Bronchial epithelial cell (primary cell): ENCODE measurements at places on chromosomes 2 and 18. TPM values are rescaled to one million over a fixed set of nuclear protein-coding genes. Genes with fewer than 3 reads are reported as not detected.

DNA sequence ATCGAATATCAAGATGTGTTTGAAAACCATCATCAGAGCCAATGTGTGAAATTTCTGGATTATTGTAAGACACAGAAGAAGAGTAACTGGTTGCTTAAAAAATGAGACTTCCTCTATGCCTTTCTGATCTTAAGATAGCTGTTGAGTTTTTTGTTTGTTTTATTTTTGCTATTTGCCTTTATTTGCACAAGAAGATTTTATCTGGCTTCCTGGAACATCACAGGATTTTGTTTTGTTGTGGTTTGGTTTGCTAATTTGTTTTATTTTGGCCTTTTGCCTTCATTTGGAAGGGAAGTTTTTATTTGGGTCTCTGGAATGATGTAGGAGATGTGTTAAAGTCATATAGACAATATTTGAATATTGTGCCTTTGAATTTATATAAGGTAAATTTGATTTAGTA, 3.9 kb upstream of the CYTIP start:
- no peak for DNase-seq

DNA sequence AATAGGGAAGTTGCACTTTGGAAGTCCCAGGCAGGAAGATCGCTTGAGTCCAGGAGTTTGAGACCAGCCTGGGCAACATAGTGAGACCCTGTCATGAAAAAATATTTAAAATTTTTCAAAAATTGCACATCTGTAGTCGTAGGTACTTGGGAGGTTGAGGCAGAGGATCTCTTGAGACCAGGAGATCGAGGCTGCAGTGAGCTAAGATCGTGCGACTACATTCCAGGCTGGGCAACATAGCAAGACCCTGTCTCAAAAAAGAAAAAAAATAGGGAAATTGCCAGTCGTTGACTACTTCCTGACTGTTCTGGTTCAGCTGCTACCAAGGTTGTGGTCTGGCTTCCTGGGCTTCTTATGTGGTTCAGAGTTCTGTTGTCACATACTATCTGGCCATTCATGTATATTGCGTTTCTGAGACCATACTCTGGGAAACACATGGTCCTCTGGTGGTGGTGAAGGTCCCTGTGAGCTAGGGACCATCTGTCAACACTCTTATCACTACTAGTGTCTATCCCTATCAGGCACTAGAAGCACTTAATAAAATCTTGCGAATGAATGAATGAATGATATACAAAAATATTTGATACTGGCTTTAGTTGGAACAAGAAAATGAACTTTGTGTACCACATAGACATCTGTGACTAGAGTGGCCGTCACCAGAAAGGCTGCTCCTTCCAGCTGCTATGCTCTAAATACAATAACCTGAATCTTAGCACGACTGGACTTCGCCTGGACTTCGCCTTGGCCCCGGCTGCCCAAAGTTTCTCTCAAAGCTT, 861 bp upstream of the KLHL23 start:
- no peak for DNase-seq

DNA sequence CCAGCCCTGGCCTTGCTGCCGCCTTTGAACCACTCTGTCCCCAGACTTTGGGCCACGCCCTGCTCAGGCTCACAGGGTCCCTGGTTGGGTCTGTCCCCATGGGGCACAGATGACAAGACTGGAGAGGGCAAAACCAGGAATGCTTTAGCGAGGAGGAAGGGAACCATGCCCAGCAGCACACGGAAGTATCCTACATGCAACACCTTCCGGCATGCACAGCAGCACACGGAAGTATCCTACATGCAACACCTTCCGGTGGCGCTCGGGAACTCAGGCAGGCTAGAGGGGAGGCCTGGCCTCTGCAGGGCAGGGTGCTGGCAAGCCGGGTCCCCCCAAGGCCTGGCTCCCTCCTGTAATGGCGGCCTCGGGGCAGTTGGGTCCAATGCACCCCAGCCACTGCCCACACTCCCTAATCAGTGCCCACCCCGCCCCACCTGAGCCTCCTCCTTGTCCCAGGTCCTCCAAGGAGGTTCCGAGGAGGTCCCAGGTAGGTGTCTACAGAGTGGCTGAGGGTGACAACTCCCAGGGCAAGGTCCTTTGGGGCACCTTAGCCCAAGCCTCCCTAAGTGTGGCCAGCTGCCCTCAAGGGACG, 33.6 kb upstream of the SNED1 start:
- DNase-seq, result no peak

DNA sequence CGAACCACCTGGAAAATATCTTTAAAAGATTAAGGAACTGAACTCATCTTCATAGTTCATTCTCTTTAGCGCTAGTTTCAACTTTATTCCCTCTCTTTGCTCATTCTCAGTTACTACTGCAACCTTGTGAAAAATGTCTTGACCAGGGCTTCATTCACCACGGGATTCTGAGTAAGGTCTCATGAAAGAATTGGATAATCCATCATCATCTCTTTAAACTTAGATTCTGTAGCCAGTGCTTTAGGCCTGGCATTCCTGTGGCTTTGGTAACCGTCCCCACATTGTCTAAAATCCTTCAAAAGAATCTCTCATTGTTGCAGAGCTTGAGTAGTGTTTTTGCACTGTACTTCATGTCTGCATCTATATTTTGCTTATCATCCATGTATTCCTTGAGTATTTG, 229.5 kb downstream of the ETAA1 start:
- DNase-seq, result no peak

DNA sequence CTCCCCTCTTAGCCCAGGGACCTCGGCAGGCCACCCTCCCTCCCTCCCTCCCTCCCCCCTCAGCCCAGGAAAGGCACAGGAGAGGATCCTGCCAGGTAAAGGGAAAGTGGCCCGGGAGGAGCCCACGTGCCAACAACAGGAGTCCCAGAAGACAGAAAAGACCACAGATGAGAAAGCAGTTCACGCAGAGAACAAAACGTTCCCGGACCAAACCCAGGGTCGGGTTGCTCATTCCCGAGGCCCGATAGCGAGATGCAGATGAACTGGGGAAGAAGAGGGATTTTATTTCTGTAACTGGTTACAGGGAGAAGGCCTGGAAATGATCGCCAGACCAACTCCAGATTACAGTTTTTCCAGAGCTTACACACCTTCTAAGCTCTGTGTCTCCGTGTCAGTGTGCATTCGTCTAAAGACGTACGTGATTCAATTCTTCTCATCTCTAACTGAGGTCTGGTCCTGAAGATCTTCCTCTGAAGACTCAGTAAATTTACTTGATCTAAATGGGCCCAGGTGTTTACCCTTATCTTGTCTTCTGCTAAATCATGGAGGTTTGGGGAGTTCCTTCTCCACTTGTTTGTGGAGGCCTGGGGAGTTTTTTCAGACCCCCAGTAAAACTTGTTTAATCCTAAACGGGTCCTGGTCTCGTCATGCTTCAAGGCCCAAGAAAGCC, 807 bp upstream of the NEU4 start:
- DNase-seq, result no peak

DNA sequence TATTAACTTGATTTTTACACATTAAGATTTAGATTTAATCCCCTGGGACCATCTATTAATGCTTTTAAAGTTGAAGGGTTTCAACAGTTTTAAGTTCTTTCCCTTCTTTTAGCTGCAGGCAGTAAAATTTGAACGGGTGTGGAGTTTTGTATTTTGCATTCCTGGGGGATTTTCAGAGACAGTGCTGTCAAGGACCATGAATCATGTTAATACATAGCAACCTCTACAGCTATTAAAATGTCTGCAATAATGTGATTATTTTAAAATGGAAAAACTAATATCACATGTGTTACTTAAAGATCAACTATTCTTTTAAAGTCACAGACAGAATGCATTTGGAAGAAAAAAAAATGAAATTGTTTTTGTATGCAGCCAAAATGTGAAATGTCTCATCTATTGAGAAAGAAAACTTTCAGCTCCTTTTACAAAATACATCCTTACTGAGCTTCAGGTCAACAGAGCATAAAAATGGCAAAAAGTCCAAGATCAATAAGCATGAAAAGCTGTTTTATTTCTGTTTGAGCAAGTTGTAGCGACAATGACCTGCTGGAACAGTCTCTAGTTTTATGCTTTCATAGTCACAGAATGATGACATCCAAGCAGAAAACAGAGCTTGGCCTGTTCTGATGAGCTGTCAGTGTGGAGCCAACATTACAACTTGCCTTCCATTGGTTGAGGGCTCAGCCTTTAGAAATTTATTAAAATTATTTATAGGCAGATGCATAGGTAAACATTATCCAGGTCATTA, 21.6 kb upstream of the ZNF521 start:
- no peak for DNase-seq

GRCh38 chr2:177002983-177003382, 209.6 kb upstream of the HNRNPA3 start:
- DNase-seq, result no peak

DNA sequence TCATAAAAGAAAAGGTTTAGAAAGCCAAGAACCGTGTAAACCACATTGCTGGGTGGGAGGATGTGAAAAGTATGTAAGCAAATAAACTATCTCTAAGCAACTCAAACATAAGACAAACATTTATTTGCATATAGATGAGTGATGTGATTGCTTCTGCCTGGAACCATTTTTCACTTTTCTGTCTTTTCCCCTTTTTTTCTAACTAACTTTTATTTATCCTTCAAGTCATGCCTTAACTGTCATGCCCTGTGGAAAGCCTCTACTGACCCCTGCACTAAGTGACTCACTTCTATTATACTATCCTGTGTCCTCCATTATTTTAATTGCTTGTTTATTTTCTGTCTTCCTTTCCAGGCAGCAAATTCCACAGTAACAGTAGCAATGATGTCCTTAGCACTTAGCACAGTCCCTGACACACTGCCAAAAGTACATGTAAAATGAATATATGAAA, 87.5 kb upstream of the CTAGE1 start:
- peak; percentile 29 for DNase-seq

GRCh38 chr2:175864137-175864850, 137.8 kb downstream of the LNPK start:
- no peak for DNase-seq

The RGPD3 gene
- 0.13 and 0.26 TPM in 2 replicates for total RNA-seq

- DNase-seq, result no peak
Measured at GRCh38 chr2:73035899-73036711, 35.4 kb downstream of the SFXN5 start.

DNA sequence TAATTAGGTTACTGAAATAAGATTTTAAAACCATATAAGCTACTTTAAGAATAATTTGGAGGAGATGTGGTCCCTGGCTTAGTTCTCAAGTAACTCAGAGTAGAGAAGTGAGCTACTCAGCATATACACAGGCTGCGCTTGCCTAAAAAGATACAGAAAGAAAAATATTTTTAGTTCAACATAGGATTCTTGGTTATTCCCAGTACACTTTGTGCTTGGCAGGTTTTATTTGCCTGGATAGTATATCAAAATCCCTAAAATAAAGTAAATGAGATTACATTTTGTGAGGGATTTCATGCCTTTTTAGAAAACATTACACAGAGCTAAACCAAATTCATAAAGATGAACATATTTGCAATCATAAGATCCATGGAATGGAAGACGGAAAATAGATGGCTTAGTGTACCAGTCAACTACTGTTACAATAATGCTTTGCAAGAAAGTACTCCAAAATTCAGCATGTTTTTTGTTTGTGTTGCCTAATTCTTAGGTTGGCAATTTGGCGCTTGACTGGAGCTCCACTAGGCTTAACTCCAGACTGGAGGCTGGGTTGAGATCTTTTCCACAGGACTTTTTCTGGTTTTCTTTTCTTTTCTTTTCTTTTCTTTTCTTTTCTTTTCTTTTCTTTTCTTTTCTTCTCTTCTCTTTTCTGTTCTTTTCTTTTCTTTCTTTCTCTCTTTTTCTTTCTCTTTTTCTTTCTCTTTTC, 600.5 kb upstream of the SYT4 start:
- DNase-seq, result no peak

The FAM161A gene
- total RNA-seq, result 0.53 and 0.90 TPM in 2 replicates

The TPGS2 gene
- total RNA-seq, result 67.1 and 77.1 TPM in 2 replicates

DNA sequence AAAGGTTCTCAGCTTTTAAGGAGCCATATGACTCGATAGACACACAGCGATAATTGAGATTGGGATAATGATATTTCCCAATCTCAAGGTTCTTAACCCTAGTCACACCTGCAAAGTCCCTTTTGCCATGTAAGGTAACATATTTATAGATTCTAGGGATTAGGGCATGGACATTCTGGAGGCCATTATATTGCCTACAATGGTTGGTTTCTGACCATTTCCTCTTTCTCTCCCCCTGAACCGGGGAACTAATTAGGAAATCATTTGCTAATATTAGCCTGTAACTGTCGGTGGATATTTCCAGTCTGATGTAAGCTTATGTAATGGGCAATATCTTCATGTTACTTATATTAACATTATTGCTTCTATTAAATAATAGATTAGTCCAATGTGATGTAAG, 40.8 kb upstream of the ARHGAP15 start:
- no peak for DNase-seq

DNA sequence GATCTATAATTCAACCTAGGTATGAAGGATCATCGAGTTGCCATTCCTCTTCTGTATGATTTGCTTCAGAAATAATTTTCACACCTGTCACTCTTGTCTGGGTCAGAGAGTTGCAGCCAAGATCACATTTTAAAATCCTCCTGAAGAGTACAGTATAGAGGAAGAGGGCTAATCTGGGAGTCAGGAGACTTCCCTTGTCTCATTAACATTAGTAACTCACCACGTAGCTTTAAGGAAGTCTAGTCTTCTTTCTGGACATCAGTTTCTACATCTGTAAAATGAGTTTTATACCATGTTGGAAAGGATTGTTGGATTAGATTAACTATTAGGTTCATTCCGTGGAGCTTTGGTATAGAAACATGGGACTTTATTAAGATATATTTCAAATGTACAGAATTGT, 109.4 kb downstream of the TDRD15 start:
- no peak for DNase-seq

DNA sequence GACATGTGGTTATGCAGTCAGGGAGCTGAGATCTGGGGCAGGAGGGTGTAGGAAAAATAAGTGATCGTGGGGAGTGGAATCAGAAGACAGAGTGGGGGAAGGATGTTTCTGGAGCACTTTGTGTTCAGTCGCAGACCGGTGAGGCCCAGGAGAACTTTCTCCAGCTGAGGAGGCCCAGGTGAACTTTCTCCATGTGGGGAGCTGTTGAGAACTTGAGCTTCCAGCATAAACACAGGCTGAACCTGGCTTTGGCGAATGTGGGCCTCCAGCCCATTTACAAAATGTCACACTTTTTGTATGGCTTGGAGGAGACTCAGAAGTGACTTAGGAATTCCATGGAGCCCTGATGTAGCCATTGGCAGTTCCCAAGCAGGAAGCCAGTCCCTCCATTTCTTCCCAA, 108.5 kb downstream of the VAPA start:
- DNase-seq, result no peak

- no peak for DNase-seq
Measured at GRCh38 chr2:32851777-32852439, 94.8 kb upstream of the LTBP1 start.

DNA sequence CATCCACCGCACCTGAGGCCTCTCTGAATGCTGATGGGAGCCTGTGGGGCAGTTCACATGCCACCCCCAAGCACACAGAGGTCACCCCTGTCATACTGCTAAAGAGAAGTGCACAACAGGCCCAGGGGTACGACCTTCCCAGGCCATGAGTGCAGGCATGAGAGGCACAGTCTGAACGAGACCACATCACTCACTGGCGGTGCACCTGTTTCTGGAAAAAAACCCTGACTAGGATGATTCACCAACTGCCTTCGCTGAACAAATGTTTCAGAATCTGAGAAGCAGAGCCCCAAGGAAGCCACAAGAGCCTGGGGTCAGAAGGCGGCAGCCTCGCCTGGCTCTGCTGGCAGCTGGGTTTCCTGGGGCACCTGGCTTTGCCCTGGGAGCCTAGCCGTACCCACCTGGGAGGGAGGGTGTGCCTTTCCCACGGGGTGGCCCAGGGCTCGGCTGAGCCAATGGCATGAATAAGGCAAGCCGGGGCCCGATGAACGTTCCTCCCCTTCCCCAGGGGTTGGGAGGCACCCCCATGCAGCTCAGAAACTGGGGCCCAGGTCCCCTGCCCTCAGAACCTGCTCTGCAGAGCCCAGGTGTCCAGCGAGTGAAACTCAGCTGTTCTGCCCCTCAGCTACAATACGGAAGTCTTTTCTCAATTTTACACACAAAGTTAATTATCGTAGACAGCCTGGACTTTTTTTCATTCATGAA, 73.8 kb downstream of the HDAC4 start:
- peak; percentile 43 for DNase-seq
